Cerebellar cortex (tissue), 1 donor: ENCODE measurements at places on chromosomes 2 and 18.

GRCh38 chr2:173249661-173250641 lies 104.7 kb upstream of the CDCA7 start:
- no peak for DNase-seq

- no peak for DNase-seq
Measured at GRCh38 chr18:51753365-51754057, 556.0 kb upstream of the MEX3C start.

DNA sequence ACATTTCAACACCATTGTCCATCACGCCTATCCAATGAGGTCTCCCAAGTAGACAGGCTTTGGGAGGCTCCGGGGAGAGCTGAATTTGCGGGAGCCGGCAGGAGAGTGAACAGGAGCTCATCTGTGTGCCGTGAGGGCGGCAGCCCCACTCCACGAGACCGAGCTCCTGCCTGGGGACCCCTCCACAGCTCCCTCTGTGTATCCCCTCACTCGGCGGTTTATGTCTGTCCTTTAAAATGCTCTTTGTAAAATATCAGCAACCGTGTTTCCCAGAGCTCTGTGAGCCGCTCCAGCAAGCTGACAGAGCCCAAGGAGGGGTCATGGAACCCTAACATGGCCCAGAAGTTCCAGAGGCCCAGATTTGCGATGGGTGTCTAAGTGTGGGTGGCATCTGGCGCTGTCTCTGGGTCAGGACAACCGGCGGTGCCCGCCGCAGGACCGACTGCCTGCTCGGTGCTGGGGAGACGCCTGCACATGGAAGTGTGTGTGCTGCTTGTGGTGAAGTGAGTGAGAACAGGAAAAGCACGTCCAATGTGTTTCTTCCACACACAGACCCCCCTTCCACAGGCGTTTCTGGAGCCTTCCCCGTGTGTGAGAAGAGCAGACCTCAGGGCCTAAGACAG lies 34.8 kb downstream of the SLC66A2 start:
- DNase-seq: no peak

DNA sequence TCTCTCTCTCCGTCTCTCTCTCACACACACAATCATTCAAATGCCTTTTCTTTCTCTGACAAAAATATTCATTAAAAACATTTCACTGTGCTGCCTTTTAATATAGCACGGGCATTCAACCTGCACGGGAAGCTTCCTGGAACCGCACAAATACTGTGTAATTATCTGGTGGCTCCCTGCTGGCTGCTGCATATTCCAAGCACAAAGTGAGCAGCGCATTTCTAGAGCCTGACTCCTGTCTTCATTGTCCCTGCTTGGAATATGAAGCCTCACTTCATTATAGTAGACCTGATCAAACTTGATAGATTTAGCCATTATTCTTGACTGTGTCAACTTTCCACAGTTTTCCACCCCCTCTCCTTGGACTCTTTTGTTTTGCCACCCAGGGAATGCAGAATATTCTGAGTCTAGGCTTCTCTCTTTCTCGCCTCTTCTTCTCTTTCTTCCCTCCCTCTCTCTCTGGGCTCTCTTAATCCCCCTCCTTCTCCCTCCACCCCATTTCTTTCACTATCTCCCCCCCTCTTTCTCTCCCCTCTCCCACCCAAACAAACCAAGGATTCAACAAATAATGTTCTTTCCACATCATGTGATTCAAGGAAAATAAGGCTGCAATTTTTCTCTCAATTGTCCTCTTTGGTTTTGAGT lies 672.1 kb upstream of the FANCL start:
- no peak for DNase-seq

GRCh38 chr18:70672581-70672980 lies 383.7 kb downstream of the SOCS6 start:
- DNase-seq: no peak

- no peak for DNase-seq
Measured at GRCh38 chr2:96949701-96950350, 36.6 kb downstream of the FAM178B start.

GRCh38 chr18:31791817-31792579 lies 31.3 kb upstream of the SLC25A52 start:
- no peak for DNase-seq

DNA sequence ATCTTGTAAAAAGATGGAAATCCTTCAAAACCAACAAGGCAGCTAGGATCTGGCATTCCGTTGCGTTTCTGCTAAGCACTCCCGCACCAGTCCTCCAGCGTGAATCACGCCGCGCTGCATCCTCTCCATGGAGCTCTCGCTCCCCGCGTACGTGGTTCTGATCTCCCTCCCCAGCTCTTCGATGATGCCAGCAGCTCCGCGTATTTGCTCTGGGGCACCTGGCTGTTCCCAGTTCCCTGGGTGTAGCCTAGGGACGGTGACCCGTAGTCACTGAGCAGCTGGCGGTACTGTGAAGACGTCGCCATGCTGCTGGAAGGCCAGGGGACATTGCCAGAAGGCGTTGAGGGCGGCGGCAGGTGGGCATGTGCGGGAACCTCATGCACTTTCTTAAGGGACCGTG lies 407.5 kb downstream of the RNF144A start:
- DNase-seq: no peak

DNA sequence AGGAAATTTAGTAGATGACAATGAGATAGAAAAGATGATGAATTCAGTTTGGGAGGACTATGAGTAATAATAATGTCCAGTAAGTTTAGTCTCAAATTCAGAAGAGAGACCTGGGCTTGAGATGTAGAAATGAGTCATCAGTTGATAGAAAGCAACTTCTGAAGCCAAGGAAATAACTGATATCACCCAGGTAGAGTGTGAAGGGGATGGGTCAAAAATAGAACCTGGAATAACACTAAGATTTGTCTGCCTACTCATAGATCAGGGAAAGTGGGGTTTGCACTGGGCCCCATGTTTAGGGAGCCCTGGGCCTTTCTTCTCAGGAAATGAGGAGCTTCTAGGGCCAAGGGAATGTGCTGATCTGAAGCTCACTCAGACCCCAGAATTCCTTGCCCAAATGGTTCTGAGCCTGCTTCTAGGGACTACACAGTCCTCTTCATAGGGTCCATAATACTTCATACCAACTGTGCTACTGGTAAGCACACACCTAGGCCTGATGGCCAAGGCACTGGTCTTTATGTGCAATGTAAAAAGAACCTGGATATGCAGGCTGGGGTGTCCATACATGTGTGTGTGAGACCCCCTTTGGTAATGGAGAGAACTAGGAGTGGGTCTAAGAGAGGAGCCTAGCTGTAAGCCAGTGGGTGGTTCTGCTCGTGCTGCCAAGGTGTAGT lies 141.2 kb downstream of the IKZF2 start:
- DNase-seq: no peak

- no peak for DNase-seq
Measured at GRCh38 chr2:44894058-44894457, 47.4 kb upstream of the SIX3 start.

- no peak for DNase-seq
Measured at GRCh38 chr2:227687189-227687588, 20.6 kb downstream of the SCYGR5 start.

DNA sequence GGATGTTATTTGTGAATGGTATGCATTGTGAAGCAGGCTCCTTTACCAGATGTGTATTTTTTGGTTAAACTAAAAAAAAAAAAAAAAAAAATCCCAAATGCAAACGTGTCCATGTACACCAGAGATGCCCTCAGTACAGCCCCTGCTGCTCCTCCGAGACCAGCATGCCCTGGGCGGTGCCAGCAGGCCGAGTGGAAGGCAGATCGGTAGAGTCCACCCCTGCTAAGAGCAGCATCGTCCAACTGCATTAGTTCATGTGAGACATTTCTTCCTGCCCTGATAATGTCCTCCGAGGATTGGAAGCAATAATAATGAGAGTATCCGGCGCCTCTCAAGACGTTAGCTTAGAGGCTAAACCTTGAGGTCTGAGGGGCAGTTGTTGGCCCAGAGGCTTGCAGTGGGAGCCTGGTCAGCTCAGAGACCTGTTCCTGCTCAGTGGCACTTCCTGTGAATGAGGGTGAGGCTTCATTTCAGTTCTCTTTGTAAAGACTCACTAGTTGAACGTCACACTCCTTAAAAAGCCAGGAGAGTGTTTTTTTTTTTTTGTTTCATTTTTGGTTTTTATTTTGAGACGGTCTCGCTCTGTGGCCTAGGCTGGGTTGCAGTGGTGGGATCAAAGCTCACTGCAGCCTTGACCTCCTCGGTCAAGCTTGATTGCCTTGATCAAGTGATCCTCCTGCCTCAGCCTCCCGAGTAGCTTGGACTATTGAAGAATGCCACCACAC lies 5.6 kb downstream of the SLC66A3 start:
- DNase-seq: no peak

DNA sequence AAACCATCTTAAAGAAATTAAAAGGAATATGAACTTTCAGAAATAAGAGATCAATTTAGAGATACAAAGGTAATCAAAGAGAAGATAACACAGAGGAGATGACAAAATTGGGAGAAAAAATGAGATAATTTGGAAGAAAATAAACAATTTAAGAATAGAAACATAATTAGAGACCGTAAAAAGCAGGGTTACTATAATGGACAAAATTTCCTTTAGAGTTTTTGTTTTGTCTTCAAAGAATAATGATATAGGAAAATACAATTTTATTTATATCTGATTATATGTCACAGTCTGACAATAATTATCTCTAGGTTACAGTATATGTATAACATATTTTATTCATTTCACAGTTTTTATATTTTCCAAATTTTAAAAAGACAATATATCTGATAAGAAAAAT lies 716.4 kb upstream of the ZNF804A start:
- no peak for DNase-seq

DNA sequence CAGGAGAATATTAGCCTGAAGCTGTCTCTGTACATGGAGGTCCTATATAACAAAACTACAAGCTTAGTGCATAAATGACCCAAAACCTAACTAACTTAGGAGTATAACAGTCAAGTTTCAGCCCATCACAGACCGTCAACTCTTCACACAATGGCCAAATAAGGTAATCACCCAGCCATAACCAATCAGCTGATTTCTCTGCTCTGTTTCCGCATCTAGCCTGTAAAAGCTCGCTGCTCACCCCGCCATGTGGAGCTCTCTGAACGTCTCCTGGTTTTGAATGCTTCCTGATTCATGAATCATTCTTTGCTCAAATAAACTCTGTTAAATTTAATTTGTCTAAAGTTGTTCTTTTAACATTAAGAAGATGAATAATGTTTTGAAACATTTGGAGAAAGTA lies 593.6 kb downstream of the TMX3 start:
- DNase-seq: no peak

- DNase-seq: peak; percentile 82
Measured at GRCh38 chr2:74876081-74876886, 42.4 kb downstream of the HK2 start.

GRCh38 chr2:182048088-182048487 lies 62.4 kb downstream of the PPP1R1C start:
- DNase-seq: no peak

- no peak for DNase-seq
Measured at GRCh38 chr2:15662026-15662425, 70.4 kb downstream of the DDX1 start.

DNA sequence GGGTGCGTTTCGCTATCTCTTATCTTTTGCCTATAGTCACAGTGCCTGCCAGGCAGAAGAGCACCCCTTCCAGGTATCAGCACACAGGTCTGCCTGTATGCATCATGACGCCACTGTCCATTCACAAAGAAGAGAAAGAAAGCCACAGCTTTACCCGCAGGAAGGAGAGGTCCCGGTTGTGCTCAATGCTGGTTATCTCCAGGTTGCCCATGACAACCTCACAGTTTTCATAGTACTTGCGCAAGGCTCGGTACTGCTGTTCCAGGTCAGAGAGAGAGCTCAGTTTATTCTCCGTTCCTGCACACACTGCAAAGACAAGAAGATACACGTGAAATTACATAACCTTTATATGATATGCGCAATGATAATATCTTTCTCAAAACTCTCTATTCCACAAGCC lies 414.0 kb downstream of the ERBB4 start:
- DNase-seq: no peak

- peak; percentile 58 for DNase-seq
Measured at GRCh38 chr2:11746807-11747459, 501 bp downstream of the LPIN1 start.

DNA sequence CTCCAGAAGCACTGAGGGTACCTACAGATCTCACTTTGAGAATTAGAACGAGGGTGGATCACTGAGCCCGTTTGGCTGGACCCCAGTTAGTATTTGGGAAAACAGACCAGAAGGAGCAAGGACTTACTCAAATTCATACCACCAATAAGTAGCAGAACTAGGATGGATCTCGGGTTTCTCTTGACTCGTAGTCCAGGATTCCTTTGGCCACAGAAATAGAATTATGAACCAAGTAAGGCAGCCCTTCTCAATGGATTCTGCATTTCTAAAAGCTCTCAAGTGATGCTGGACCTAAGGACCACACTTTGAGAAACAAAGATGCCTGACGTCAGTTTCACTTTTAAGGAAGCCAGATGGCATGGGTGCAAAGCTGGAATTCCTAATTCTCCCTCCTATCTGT lies 153.0 kb downstream of the KLHL29 start:
- no peak for DNase-seq

GRCh38 chr2:240921995-240922244 lies 15.8 kb downstream of the CROCC2 start:
- no peak for DNase-seq

GRCh38 chr2:110818767-110819481 lies 86.6 kb downstream of the ACOXL start:
- no peak for DNase-seq

DNA sequence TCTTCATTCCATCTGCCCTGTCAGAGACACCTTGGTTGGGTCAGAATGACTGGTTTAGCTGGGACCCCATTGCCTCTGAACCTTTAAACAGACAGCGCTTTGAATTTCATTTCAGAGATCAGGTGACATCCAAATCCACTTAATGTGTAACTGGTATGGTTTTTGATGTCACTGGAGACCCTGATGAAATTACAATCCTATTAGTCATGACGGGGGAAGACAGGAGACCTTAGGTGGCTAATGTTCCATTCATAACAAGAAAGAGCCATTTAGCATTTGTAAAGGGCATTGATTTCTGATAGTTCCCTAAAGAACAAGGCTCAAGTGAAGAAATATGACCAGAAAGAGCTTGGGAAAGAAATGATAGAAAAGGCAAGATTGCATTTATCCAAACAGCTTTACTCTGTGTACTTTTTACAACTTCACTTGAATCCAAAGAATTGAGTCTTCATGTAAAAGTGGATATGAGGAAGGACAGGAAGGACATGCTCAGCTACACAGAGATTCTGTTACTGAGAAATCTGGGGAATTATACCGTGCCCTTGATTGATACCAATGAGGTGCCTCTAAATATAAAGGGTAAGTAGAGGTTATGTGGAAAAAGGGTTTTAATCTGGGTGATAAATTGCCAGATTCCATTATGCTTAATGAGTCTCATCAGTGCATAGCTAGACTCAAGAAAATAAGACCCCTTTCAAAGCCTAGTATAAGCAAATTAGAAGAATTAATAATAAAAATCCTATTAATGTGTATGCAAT lies 198.2 kb downstream of the NCKAP5 start:
- DNase-seq: no peak
